ENCODE measurements at places on chromosomes 3 and 15. TPM values are rescaled to one million over a fixed set of nuclear protein-coding genes. Genes with fewer than 3 reads are reported as not detected.

The TRMT10C gene
- total RNA-seq, result 28.9 TPM

The EEF1AKMT4 gene
- 3.9 TPM for total RNA-seq

The HTR3E gene
- total RNA-seq, result not detected

The SPRED1 gene
- total RNA-seq, result 40.0 TPM

The KY gene
- total RNA-seq, result 0.52 TPM

The ZPLD1 gene
- total RNA-seq, result not detected

DNA sequence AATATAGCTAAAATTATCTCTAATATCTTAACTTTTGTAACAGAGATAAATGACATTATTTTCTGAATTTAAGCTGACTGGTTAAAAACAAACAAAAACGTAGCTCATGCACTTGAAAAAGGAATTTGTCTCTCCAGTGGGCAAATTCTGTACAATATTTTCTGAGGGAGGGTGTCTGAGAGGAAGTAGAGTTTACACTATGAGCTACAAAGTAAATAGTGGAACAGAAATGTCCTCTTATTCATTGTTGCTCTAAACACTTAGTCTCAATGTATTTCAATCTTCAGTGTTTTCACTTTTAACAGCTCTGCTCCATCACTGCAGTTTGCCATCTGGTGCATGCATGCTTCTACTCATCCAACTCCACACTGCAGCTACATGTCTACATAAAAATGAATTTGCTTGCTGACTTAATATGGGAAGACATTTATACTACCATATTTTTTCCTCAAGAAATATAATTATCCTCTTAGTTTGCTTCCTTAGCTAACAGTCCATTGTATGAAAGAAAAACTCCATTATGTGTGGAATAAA, 817.4 kb upstream of the LMCD1 start:
- no peak for DNase-seq

- no peak for DNase-seq
Observed at GRCh38 chr3:37773911-37774310, 87.8 kb upstream of the CTDSPL start.

DNA sequence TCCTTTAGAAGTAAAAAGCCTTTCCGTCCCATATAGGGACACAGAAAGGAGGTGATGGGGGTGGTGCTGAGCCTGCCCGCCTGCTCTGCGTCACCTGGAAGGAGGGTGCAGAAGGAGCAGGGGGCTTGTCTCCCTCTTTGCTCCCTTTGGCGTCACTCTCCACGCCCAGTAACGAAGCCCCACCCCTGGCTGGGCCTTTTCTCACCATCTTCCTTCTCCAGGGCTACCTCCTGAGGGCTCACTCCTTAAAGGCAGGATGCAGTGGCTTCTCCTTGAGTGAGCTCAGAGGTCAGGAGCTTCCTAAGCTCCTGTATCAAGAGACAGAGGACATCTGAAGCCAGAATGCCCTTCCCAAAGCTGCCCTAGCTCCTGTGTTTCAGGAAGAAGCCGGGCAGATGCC, 31.5 kb downstream of the SLCO3A1 start:
- DNase-seq, result no peak

- no peak for DNase-seq
Observed at GRCh38 chr3:197209366-197210260, 88.8 kb downstream of the DLG1 start.

DNA sequence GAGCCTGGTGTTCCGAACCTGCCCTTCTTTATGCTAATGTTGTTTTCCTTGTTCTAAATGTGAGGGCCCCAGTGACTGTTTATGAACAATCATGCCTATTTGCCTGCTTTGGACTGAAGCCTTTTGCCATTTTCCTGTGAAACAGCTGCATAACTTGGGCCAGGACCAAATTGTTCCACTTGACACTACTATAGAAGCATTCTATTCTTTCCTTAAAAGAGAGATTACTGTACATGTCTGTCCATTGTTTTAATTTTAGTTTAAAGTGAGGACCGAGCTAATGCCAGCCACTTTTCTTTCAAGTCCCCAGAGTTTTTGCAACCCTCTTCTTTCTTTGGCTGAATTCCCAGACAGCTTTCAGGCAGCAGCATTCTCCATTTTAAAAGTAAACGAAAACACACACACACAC, 980.3 kb downstream of the CADM2 start:
- no peak for DNase-seq

DNA sequence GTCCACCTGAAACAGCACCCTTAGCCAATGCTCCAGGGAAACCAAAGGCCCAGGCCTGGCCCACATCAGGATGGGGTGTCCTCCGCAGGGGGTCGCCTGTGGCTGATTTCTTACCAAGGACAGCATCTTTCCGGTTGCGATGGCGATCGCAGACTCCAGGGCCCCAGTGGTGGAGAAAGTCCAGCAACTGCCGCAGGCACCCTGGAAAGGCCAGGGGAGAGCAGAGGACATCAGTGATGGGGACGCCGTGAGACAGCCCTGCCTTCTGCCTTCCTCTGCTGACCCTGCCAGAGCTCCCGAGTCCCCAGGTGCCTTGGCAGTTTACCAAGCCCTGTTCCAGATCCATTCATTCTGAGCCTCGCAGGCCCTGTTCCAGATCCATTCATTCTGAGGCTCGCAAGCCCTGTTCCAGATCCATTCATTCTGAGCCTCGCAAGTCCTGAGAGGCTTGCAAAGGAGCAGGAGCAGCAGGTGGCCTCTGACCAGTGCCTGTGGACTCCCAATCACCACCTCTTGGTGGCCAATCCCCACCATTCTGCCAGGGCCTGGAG, 12.5 kb downstream of the CTSH start:
- no peak for DNase-seq

- no peak for DNase-seq
Observed at GRCh38 chr15:70535071-70535954, 228.0 kb downstream of the UACA start.
